ENCODE measurements at places on chromosomes 11 and 22.

- no peak for DNase-seq
These were observed 70.7 kb downstream of the ANO5 start for GRCh38 chr11:22263613-22264012.

GRCh38 chr11:706957-707816 lies 1.2 kb downstream of the EPS8L2 start:
- no peak for DNase-seq

- no peak for DNase-seq
These were observed 8.4 kb downstream of the OR9G4 start for GRCh38 chr11:56740107-56740506.

DNA sequence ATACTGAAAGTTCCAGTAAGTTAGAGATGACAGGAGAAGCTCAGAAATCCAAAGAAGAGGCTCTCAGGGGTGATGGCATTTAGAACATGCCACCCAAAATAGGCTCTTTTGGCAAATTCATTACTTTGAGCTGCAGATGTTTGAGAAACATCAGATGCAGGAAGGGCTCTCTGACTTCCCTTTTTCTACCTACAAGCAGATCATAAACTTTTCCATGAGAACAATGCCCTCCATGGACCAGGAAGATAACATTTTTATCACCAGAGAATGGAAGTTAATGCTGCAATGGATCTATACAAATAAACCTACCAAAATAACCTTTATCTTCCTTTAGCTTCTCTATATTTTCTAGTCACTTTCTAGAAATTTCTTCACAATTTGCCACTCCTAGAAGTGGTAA lies 32.7 kb upstream of the FAR1 start:
- no peak for DNase-seq

- DNase-seq, result no peak
These were observed 30.6 kb downstream of the TUB start for GRCh38 chr11:8111636-8112035.

- no peak for DNase-seq
These were observed 60.9 kb downstream of the YAP1 start for GRCh38 chr11:102171101-102171500.

DNA sequence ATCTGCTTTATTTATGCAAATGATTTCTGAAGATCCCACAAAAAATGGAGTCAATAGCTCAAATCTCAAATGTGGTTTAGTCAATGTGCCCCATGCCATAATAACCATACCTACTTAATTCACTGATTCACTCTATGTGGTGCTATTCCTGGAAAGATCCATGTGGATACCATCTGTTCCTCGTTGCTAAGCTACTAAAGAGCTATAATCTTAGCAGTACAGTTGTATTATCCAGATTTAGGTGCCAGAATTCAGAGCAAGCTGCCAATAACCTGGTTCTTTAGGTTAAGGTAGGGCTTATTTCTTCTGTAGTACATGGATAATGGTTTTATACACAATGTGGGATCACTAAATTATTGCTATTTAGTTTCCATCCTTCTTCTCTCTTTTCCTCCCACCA lies 974.7 kb upstream of the CCDC90B start:
- no peak for DNase-seq

- DNase-seq, result no peak
These were observed 580 bp downstream of the ILK start for GRCh38 chr11:6604081-6604626.

DNA sequence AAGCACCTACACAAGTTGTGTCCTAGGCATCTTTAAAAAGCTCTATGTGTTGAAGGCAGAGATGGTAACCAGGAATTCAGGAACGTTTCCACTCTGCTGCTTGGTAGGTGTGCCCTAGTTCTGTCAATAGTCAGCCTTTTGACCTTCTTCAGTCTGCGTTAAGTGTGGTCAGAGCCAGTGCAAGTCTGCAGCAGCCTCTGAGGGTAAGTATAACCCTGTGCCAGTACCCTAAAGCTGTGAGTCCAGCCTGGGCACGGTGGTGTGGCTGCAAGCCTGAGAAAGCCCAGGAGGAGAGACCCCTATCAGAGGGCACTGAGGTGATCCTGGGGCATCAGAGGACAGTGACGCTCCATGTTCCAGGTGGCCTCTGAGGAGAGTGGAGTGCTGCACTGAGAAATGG lies 76.8 kb upstream of the ADORA2A start:
- no peak for DNase-seq
